ENCODE measurements at places on chromosomes 12 and 14.

- no peak for DNase-seq
These were observed 81.8 kb downstream of the NOS1 start for GRCh38 chr12:117279606-117280005.

DNA sequence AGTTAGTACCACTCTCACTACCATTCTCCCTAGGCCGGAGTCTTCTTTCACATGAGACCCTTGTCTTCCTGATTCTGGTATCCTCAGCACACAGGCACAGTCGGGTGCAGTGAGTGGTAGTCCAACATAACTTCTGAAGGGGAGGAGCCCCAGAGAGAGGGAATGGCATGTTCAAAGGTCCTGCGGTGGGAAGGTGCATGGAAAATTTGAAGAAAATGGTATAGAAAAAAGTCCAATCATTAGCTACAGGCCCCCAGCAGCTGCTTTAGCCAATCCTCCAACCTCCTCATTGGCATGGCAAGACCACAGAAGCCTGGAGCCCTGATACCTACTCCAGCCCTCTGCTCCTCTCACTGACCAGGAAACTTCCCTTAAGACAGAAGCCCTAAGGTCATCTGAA is 96.6 kb downstream of the ZFP36L1 start:
- DNase-seq, result no peak

DNA sequence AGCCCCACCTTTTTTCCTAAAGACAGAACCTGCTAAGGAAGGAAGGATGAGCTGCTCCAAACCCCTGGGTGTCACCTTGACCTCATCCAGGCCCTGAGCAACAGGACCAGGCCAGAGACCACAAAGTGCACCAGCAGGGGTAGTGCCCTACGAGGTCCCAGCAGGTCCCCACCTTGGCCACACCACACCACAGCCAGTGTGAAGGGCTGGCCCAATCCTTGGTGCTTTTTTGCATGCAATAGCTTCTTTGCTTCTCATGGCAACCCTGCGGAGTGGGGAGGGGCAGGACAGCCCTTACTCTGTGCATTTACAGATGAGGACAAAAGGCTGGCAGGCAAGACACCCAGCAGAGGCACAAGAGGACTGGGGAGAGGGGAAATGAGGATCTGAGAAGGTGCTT is 352.6 kb downstream of the BCL11B start:
- DNase-seq, result no peak

DNA sequence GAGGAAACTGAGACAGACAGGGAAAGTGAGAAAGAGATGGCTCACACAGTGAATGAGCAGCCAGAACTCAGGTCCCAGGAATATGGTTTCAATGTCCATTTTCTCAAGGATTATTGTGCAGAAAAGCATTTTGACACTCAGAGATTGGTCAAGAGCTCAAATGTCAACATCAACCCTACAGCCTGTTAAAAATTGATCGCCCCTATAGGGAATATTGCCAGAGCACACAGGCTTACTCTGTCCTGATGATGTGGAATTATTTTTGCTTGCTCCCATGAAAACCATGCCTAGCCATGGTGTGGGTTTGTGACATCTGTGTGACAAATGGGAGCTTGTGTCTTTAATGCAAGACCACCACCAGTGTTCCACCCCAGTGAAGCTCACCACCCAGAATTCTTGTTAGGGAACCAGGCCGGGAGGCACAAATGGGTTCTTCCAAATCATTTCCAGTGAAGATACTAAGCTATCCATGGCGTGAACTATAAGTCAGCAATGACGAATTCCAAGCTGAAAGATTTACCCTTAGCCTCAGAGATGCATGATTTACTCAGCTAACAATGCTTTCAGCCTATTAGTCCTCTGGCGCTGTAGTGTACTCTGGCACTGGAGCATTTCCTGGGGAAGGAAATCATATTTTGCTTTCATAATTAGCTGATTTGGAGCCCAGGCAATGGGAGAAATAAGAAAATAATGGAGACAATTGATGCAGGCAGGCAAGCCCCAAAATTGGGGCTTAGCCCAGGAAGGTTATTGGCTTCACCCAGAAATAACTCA is 1188.2 kb upstream of the TMEM132C start:
- no peak for DNase-seq

DNA sequence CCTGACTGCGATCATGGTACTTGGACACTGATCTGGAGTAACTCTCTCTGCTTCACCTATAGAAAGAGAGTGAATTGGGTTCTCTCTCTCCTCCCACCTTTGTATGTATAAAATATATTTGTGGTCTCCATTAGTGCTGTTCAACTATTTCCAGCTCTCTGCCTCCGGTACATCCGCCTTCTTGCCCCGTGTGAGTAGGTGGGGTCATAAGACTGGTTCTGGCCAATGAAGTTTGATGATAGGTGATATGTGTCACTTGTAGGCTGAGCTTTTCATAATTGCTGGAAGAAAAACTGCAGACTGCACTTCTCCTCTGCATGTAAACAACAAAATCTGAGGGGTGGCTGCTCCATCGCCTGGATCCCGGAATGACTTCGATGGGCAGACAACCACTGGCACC is 210.4 kb downstream of the EXOC5 start:
- DNase-seq, result no peak

DNA sequence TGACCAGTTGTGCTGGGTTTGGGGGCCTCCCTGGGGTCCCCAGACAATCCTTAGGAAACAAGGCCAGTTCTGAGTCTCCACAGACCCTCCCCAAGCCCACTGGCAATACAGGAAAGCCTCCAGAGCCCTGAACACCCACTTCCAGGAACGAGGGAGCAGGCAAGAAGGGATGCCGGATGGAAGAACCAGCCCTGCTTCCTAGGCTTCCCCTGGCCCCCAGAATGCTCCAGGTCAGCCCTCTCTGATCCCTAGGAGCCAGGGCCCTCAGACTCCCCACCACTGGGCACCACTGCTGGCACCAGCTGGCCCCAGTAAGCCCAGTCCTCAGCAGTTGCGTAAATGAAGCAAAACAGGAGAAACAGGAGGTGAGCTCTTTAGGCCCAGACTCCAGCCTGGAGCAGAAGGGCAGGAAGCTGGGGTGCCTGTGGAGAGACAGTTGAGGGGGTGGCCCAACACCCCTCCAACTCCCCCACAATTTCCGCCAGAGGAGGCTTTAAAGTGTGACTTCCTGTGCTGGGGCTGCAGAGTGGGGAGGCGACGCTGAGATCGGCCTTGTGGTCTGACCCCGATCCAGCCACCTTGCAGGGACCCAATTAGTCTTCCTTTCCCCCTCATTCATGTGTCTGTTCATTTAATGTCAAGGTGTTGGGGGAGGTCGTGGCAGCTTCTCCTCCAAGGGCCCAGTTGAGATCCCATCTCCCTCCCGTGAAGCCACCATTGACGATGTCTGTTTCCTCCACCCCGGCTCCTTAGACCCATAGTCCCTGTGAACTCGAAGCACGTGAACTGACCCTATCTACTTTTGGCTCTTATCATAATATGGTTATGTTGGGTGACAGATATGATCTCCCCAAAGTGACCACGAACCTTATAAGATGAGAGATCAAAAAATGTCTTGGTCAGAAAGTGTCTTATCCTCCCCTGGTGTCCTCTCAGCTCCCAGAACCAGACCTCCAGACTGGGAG is 4.7 kb downstream of the TNFRSF1A start:
- DNase-seq, result no peak

- no peak for DNase-seq
These were observed 70.4 kb upstream of the SFSWAP start for GRCh38 chr12:131640525-131640924.
